ENCODE measurements at places on chromosomes 1 and 21.

DNA sequence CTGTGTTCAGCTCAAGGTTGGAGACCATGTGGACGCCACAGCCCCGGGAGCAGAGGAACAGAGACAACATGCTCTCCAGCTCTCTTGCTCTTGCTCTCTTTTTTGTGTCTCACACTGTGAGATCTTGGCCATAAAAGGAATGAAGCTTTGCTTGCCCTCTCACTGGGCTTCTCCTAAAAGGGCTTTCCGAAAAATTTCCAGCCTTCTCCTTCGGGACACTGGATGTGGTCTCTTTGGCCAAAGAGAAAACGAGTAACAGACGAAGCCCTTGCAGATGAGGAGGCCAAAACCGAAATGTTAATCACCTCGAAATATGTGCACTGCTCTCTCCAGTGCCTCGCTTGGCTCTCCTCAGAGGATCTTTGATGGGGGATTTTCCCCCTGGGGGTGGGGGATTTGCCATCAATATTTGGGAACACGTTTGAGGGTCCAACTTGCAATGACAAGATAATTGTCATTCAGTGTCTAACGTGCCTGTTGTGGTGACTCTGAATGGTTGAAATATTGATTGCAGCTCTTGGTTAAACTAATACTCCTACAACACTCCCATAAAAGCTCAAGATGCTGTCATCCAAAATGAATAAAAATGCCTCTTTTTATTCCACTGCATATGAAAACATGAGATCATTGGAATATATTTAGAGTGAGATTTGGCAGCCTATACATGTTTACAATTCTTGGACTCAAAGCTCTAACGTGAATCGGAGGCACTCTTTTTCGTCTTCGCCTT is 68.6 kb upstream of the ANGPTL1 start:
- DNase-seq = no peak

DNA sequence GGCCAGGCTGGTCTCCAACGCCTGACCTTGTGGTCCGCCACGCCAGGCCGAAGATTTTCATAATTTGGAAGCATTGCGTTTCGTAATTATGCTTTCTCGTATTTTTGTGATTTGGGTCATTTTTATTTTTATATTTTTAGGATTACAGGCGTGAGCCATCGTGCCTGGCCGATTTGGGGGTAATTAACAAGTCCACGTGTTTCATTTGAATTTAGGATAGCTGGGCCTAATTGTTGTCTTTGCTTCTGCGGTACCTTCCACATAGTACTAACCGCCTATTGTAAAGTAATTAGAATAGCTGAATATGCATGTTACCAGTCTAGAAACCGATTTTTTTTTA is 1.0 kb downstream of the RCC1 start:
- no peak for DNase-seq

- DNase-seq = peak; percentile 1
These were observed 12.3 kb upstream of the GJA8 start for GRCh38 chr1:147890177-147890790.

- no peak for DNase-seq
These were observed 204.0 kb upstream of the C21orf91 start for GRCh38 chr21:18023157-18023556.

DNA sequence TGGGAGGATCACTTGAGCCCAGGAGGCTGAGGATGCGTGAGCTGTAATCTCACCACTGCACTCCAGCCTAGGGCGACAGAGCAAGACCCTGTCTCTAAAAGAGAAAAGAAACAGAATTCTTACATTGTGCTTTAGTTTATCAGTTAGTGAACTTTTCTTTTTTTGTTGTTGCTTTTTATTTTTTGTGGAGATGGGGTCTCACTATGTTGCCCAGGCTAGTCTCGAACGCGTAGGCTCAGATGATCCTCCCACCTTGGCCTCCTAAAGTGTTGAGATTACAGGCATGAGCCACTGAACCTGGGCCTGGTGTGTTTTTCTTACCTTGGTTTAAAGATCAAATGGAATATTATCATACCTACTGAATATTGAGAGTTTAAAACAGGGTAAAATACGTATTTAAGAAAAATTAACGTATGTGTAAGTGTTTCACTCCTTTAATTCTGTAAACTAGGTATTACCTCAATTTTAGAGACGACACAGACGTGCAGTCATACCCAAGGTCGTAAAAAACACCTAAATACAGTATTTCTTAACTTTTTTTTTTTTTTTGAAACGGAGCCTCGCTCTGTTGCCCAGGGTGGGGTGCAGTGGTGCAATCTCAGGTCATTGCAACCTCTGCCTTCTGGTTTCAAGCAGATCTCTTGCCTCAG is 39.6 kb downstream of the KIF1B start:
- DNase-seq = no peak

DNA sequence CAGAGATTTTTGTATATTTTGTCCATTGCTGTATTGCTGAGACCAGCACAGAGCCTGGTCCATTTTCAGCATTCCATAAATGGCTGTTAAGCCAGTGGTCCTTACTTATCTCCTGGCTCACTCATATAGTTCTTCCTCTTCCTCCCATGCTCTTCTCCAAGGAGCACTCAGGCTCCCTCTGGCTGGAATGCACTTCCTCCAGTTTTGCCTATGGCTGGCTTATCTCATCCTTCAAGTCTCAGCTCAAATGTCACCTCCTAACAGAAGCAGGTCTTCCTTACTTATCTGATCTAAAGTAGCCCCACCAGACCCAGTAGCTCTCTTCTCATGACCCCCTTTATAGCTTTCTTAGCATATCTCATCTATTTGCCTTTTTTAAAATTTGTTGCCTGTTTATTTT is 146.9 kb downstream of the SLC30A10 start:
- no peak for DNase-seq

- DNase-seq = no peak
These were observed 6.1 kb upstream of the TINAGL1 start for GRCh38 chr1:31570228-31570627.

DNA sequence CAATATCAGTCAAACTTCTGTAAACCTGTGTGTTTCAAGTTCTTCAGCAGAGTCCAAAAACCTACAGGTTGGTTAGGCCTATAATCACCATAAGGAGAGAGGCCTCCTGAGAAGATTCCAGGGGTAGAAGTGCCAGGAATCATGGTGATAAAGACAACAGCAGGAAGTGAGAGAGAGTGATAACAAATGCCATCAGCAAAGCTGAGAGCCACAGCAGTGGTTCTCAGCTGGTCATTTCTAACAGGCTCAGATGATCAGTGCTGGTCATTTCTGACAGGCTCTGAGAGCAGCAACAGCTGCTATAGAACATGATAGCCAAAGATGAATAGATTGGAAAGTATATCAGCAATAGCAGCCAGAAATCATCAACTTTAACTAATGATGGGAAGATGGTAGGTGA is 101.3 kb downstream of the TYW3 start:
- no peak for DNase-seq

- no peak for DNase-seq
These were observed 188.5 kb downstream of the PRDM2 start for GRCh38 chr1:13888351-13888986.

- no peak for DNase-seq
These were observed 519.3 kb upstream of the CXADR start for GRCh38 chr21:16993416-16994038.

GRCh38 chr1:201024625-201024998 is 1.1 kb upstream of the KIF21B start:
- DNase-seq = no peak

GRCh38 chr1:202697038-202697437 is 13.2 kb downstream of the SYT2 start:
- no peak for DNase-seq

- DNase-seq = no peak
These were observed 63.9 kb downstream of the VWA5B1 start for GRCh38 chr1:20354610-20355009.

- DNase-seq = no peak
These were observed 5.0 kb upstream of the EFNA3 start for GRCh38 chr1:155073377-155074242.

GRCh38 chr1:231601824-231602672 is 24.5 kb upstream of the DISC1 start:
- DNase-seq = no peak

- no peak for DNase-seq
These were observed 31.1 kb downstream of the PADI6 start for GRCh38 chr1:17403081-17403480.

All from stimulated activated CD8-positive, alpha-beta memory T cell treated with anti-CD3 and anti-CD28 coated beads, Interleukin-7, amount 100 ng/mL, for 4 hours (primary cell).